ENCODE measurements at places on chromosomes 16 and 17. TPM values are rescaled to one million over a fixed set of nuclear protein-coding genes. Genes with fewer than 3 reads are reported as not detected.

DNA sequence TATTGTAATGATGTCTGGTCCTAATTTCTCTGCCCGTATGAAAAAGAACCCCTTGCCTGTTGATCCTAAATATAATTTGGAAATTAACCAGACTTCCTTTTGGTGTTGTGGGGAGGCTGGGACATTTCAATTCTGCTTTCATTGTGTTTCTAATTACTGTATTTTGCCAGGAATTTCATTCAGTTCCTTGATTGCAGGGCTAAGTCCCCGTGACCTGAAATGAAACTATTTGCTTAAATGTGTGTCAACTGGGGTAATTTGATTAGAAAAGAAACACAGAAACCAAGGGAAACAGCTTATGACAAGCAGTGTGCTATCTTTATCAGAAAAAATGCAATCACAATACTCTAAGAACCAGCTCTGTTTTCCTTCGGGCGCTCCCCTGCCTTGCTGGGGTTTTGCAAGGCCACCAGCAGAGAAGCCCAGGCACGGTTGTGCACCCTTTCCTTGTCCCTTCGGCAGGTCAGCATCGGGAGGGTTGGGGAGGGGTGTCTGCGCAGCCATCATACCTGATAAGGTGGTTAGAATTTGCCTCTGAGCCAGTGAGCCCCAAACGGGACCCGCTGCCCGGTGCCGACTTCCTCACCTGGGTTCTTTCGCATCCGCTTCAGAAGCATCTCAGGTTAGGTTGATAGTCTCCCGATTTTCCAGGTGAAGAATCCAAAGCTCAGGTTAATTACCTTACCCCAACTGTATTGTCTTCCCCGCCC, 19.4 kb downstream of the KLHL36 start:
- DNase-seq, result peak; percentile 79

DNA sequence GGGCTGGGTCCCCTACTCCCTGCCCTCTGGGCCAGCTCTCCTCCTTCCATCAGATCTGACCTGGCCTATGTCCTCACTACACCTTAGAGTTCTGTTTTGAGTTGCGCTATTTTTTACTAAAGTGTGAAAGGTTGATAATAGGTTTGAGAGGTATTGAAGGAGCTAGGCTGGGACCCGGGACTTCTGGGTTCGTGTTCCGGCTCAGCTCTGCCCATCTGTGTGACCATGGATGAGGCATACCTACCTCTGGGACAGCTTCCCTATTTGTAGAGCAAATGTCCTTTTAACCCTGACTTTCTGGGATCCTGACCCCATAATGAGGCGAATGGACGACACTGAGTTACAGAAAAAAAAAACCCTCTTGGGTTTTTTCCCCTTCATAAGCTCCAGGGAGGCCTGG, 36.0 kb downstream of the IL21R start:
- DNase-seq, result peak; percentile 3

GRCh38 chr17:81394377-81394920, 808 bp upstream of the BAHCC1 start:
- DNase-seq, result no peak

- no peak for DNase-seq
Measured at GRCh38 chr16:81817789-81818567, 38.9 kb downstream of the PLCG2 start.

DNA sequence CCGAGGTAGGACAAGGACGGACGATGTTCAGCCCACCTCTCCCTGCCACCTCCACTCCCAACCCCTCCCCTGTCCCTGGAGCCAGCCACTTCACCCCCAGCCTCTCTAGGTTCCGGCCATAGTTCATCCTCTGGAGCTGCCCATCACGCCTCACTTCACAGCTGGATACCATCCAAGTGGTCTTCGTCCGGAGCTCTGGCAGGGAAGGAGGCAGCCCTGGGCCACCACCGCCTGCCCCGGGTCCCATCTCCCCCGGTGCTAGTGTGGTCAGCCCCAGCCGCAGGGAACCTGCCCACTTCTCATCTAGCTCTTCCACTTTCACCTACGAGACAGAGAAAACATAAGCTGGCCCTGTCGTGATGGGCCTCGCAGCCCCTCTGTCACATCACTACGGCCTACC, 6.3 kb upstream of the GPS2 start:
- DNase-seq, result peak; percentile 11

DNA sequence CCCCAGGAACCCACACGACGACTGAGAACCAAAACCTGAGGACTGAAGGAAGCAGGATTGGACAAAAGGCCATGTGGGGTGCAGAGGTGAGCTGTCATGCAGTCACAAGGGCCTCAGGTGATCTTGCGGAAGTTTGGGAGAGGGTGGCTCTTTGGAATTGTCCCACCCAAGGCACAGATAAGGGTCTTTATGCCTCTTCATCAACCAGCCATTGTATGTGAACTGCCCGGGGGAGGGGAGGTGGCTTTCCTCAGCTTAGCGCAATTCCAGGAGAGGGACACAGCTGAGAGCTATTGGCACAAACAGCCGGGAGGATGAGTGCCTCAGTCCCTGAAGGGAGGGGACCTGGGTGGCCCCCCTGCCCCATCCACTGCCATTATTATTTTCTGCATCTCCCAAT, 55.1 kb upstream of the PHOSPHO1 start:
- no peak for DNase-seq

DNA sequence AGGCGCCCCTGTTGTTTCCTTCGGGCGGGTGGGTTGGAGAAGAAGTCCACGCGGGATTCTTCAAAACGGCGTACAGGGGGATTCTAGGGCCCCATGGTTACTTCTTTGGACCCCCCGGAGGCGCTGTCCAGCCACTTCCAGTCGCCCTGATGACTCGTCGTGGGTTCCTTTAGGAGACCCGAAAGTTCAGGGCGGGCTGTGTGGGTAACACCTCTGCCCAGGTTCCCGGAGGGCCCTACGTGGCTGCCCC, 716 bp upstream of the HIC1 start:
- no peak for DNase-seq

GRCh38 chr16:67260426-67261063, 11.8 kb downstream of the SLC9A5 start:
- peak; percentile 68 for DNase-seq

DNA sequence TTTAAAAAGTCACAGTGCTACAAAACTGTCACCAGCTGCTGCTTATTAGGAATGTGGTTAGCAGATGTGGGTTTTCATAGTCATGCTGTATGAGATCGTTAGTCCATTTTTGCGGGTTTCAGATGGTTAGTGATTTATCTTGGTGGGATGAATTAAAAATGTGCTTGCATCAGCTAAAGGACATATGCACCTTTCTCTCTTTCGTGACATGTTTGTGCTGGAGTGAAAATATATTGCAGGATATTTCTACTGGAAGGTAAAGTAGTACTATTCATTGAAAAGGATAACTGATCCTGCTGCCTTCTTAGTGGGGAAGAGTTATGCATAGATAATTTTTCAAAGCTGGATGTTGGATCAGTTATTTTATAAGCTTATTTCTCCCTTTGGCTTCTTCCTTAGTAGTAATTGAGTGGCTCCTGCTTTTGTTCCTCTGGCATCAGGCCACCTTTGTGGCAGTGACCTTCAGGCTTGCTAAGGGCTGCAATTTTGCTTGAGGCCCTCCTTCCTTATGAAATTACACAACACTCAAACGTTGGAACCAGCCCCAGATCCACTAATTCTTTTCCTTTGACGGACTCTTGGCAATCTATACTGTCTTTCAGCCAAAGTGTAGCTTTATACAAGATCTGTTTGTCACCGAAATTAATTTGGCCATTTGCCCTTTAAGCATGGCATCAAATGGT, 7.5 kb upstream of the SNTB2 start:
- DNase-seq, result peak; percentile 54

DNA sequence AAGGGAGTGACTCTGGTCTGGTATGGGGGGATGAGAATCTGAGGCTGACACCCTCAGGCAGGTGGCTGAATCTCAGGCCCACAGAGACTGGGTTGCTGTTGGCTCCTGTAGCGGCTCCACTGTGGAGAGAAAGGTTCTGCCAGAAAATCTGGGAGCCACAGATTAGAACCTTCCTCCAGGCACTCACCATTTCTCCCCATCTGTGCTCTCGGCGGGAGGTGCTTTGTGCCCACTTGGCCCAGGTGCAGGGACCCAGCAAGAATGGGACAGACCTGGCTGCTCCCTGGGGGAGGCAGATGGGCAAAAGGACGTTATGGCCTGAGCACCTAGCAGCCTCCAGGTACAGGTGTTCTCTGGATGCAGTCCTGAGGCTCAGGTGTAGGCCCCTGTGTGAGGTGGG, 20.1 kb downstream of the RAB11FIP3 start:
- DNase-seq, result no peak

GRCh38 chr17:75199886-75200618, 5.4 kb upstream of the NUP85 start:
- DNase-seq, result no peak

GRCh38 chr16:62829084-62829483, 792.8 kb upstream of the CDH8 start:
- DNase-seq, result no peak

DNA sequence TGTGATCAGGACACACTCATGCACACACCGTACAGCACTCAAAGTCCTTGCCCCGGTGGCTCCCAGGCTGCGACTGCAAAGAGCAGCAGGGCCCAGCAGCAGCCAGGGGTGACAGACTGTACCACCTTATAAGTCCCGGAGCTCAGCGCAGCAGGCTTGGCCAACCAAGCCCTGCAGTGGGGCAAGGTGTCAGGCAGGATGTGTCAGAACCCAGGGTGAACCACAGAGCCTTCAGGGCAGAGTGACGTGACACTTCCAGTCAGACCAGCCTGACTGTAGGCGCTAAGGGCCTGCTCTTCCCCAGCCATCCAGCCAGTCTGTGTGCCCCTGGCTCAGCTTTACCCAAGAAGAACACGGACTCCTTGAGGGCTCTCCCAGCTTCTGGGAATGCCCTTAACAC, 204.1 kb downstream of the COPRS start:
- no peak for DNase-seq

DNA sequence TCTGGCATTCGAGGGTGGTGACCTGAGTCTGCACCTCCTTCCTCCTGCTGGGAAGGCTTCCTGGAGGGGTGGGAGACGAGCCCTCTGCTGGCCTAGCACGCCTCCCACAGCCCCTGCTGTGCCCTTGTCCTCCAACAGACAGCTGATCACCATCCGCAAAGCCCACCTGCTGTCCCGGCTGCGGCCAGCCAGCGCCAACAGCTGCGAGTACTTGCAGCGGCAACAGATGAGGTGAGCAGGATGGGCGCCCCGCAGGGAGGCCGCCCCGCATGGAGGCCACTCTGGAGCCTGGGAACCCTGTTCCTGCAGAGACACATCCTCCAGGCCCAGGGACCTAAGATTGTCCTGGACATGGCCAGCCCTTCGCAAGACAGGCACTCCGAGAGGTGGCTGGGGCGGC, 21.6 kb downstream of the UBALD1 start:
- DNase-seq, result peak; percentile 22

DNA sequence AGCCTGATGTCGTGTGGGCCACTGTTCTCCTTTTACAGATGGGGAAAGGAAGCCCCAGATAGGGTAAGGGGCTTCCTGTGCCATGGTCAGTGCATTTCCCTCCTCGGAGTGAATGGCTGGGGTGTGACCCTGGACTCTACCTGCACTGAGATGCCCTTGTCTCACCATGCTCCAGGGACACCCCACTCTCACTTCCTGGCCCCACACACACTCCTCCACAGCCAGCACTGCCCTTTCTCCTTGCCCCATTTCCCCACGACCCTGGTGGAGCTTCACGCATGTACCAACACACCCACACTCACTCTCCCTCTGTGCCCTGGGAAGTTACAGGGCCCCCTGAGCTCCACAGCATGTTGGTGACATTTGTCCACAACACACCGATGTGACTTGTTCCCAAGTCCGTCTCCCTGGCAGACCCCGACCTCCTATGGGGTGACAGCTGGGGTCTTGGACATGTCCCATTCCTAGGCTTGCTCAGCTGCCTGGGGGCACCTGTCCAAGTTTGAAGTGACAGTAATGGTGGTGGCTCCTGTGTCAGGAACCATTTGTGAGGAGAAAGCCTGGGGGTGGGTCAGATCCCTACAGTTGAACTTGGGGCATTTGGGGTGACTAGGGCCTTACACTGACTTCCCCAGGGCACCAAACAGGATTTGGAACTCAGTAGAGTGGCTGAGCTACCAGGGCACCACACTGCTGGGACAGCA, 47.4 kb downstream of the PECAM1 start:
- no peak for DNase-seq

DNA sequence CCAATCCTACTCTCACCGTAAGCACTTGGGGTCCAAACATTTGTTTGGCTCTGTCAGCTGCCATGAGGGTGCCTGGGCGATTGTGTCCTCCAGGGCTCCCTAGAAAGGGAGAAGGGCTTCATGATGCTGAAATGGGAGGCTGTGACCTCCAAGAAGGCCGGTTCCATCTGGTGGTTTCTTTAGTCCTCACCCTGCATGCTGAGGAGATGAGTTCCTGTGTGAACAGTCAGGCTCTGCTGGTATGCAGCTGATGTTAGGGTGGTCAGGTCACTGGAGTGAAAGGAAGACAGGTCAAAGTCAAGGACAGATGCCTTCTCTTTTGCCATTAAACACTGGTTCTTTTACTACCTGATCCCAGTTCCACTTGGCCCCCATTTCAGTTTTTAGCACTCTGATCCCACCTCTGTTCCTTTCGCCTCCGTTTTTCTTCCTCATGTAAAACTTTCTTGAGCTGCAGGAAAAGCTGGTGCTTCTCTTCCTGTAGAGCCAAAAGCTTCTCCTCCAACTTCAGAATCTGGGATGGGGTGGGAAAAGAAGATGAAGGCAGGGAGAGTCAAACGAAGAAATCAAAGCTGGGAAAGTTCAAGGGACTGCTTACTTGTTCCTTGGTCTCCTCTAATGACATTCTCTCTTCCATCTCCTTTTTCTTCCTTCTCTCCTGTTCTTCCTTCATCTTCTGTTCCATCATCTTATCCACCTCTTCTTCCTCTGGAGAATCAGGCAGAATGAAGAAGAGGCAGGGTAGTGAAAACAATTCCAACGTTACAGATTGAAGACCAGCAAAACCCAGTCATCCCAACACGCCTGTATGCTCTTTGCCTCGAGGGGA, 1.1 kb downstream of the GPS2 start:
- DNase-seq, result no peak

DNA sequence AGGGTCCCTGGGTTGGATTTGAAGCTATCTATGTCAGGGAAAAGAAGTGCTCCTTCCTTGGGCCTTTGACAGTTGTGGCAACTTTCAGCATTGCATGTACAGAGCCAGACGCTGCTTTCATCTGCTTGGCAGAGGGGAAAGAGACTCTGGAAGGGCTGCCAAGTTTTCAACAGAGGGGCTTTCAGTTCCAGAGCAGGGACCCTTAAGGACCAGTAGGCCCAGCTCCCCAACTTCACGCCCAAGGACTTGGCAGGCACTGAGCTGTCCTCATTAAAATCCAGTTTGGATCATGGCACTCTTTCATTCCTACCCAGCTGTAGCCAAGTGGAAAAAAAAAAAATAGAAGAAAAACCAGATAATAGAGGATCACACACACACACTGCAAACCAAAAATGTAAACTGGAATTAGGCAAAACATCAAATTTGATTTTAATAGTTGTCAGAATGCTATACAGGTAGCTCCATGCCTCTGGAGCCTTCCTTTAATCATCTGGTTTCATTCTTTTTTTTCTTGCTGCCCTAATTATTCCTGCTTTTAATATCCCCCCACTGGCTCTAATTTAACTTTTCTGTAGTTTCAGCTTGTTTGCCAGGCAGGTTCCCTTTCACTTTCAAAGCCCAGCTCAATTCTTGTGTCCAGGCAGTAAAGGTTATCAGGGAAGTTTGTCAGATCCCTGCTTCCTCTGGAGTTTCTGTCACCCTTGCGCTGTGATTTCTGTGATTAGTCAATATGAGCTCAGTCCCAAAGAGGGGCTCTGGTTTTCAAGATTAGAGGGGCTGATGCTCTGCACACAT, 702.6 kb upstream of the CDH8 start:
- no peak for DNase-seq

- no peak for DNase-seq
Measured at GRCh38 chr17:55304171-55304859, 39.6 kb downstream of the HLF start.

Gene UMOD
- polyA plus RNA-seq, result not detected

Gene CA4
- 0.15 TPM for polyA plus RNA-seq

Gene PRSS21
- polyA plus RNA-seq, result not detected

Gene WNT9B
- not detected for polyA plus RNA-seq

Gene SALL1
- not detected for polyA plus RNA-seq

Gene SPHK1
- 7.7 TPM for polyA plus RNA-seq
